ENCODE measurements at places on chromosomes 12 and 14.

GRCh38 chr14:55309154-55309553, 37.9 kb downstream of the FBXO34 start:
- no peak for DNase-seq

- no peak for DNase-seq
Observed at GRCh38 chr14:38808734-38809455, 294.1 kb downstream of the SEC23A start.

DNA sequence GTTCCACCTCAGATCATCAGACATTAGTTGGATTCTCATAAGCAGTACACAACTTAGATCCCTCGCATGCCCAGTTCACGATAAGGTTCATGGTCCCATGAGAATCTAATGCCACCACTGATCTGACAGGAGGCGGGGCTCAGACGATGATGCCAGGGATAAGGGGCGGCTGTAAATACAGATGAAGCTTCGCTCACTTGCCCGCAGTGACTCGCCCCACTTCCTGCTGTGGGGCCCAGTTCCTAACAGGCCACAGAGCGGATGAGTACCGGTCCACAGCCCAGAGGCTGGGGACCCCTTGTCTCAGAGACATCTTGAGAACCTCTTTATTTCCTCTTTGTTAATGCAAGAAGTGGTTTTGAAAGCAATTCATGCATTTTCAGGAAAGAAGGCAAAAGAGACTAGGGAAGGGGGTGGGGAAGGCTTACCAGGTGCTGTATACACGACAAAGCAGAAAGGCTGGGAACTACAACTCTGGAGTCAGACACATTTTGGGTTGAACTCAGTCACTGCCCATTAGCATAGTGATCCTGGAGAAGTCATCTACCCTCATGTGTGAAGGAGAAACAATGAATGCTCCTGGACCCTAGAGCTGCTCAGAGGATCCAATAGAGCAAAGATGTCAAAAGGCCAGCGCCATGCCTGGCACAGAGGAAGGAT, 68.7 kb downstream of the EID3 start:
- peak; percentile 28 for DNase-seq

DNA sequence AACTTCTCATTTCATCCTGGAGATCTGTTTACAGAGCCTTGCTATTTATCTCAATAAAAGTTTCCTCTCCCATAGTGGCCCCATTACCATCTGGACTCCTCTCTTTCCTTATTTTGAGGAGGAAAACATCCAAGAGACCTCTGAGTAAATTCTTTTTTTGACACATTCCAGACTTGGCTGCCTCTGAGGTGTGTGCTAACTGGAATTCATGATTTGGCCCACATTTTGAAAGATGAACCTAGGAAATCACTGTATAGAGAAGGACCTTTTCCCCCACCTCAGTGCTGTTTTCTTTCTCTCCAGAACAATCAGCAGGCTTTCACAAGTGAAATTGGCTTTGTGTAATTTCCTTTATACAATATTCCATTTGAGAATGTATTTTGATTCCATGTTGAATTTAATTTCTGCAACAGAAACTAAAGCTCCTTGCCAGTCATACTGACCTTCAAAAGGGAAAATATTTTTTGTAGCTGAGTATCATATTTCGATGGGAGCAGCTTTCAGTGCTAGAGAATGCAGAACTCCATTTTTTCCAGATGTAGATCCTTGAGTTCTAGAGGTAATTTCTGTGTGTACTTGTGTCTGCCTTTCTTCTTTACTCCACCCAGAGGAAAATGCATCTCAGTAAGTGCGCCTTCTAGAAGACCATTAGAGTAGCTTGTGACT, 244.9 kb upstream of the RGS6 start:
- no peak for DNase-seq

DNA sequence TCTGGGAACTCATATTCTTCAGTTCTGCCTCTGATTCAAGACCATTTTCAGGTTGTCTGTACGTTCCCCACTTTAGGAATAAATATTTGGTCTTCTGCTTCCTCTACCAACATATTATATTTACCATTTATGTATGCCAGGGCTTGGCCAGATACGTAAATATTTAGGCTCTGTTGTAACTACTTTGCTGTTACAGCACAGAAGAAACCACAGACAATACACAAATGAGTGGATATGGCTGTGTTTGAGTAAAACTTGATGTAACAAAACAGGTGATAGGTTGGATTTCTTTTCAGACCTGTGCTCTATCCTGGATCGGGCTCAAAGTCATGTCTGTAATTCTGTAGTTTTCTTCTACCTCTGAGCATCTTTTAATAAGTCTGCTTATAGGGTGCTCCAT, 37.5 kb downstream of the RAP1B start:
- DNase-seq: no peak

- no peak for DNase-seq
Observed at GRCh38 chr12:92094751-92095161, 50.9 kb downstream of the BTG1 start.

Data from hematopoietic multipotent progenitor cell treated with erythropoietin and hydrocortisone succinate and interleukin-3 and kit ligand, for 8 days (in vitro differentiated cells).